ENCODE measurements at places on chromosomes 4 and X.
A peak's percentile ranks its signal among the peaks of the same experiment; 100 is the strongest.

- peak; percentile 58 for DNase-seq
Observed at GRCh38 chr4:6701371-6701770, 7.7 kb downstream of the S100P start.

GRCh38 chrX:154366666-154367055 lies 7.8 kb downstream of the FLNA start:
- no peak for DNase-seq

GRCh38 chr4:7228734-7229133 lies 36.4 kb downstream of the SORCS2 start:
- no peak for DNase-seq

- DNase-seq, result no peak
Observed at GRCh38 chrX:77143907-77144306, 303.3 kb upstream of the FGF16 start.

- DNase-seq, result no peak
Observed at GRCh38 chr4:13559413-13559812, 15.1 kb upstream of the NKX3-2 start.

All from stimulated activated CD4-positive, alpha-beta T cell treated with anti-CD3 and anti-CD28 coated beads, Interleukin-1b, Interleukin-23, amount 100 ng/mL, for 48 hours (primary cell).